Jurkat, Clone E6-1 (cell line): ENCODE measurements at places on chromosomes 13 and 19.

DNA sequence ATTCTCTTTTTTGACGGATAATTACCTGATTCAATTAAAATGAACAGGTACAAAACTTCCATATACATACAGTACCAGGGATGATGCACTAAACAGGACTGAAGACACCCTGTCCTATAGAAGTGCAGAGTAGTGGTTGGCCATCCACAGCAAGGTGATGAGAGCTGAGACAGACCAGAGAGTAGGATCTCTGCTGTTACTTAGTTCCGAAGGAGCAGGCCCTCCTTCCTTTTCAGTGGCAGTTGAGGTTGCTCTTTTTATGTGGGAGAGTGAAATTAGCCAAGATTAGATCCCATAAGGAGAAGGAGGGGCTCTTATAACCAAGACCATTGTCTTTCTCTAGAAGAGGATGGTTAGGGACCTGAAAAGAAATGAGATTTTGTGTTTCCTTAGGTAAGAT, 4.0 kb downstream of the PDS5B start:
- no peak for DNase-seq

DNA sequence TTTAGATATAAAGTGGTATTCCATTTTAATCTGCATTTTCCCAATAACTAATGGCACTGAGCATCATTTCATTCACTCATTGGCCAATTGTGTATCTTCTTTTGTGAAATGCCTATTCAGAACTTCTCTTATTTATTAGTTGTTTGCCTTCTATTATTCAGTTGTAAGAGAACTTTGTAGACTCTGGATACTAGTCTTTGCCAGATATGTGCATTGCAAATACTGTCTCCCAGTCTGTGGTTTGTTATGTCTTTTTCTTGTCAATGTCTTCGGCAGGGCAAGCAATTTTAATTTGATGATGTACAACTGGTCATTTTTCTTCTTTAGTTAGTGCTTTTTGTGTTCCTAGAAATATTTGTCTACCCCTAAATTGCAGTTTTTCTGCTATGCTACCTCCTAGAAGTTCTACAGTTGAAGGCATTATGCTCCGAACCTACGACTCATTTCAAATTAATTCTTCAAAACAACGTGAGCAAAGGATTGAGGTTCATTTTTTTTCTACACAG, 115.9 kb downstream of the TSHZ3 start:
- no peak for DNase-seq

DNA sequence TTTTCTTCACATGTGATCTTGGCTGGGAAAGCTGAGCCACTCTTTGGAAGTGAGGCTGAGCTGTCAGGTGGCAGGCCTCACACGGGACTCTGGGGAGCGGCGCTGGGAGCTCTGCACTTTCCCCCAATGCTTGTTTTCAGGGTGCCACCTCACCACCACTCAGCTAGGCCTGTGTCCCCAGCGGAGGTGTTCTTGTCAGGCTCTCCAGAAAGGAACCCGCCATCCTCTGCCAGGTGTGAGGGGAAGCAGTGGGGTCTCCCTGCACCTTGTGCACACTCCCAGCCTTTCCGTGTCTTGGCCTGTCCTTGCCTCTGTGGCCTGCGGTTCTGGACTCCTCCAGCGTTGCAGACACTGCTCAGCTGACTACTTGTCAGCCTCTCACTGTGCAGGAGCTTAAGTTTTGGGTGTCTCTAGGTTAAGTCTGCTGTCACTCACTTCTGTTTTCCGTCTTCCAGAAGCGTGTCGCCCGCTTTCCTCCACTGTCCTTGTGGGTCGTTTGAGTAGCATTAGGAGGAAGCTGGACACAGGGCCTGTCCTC, 51.9 kb downstream of the GGACT start:
- no peak for DNase-seq

GRCh38 chr19:49981603-49982593, 20.9 kb upstream of the SIGLEC11 start:
- no peak for DNase-seq

DNA sequence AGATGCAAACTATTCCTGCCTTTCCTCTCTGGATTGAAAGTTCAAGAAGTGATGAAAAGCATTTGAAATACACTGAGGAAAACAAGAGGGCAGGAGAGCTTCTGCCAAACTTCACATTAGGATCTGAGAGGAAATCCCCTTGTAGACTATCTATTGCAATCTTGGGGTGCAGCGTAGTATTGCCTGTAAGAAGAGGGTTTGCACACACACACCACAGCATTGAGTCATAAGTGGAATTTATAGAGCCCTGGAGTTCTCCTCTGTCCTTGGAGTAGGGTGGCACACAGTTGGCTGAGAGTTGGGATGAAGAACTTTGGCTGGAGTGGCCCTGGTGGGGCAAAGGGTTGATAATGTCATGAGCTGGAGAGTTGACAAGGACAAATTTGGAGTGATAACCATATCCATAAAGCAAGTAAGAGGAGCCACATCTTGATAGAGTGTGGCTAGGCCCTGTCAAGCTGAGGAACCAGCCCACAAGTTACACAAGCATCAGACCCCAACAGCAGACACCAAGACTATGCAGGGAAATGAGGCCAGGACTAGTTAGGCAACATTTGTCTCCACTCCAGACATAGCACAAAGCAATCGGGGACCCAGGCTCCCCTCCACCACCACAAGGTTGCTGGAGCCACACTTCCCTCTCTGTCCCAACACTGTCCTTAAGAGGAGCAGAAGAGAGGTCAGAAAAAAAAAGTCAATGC, 520.9 kb downstream of the KLF5 start:
- DNase-seq: no peak

DNA sequence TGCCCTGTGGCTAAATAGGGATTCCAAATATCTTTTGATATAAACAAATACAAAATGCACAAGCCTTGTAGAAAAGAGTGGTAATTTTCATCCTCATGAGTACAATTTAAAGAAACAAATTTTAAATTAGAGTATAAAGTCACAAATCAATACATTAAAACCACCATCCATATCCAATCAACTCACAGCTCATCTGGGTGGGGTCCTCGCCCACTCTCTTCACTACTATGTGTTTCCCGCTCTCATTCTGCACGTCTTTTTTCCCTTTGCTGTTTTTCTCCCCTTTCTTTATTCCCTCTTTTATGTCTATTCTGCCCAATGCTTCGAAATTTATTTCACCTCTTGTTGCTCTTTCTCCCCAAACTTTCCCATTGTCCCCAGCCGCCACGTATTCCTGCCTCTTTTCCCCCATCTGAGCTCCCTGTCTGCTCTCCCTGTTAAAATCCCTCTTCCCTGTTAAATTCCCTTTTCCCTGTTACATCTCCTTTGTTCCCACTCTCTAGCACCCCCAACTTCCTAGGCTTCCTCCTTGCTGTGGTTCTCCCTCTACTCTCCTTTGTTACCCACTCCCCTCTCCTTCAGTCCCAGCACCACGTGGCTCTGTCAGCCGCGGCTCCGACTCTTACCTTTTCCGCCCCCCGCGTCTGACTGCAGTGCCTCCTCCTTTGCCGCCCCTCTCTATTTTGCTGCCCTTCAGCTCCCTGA, 1.3 kb downstream of the ZNF616 start:
- peak; percentile 21 for DNase-seq

DNA sequence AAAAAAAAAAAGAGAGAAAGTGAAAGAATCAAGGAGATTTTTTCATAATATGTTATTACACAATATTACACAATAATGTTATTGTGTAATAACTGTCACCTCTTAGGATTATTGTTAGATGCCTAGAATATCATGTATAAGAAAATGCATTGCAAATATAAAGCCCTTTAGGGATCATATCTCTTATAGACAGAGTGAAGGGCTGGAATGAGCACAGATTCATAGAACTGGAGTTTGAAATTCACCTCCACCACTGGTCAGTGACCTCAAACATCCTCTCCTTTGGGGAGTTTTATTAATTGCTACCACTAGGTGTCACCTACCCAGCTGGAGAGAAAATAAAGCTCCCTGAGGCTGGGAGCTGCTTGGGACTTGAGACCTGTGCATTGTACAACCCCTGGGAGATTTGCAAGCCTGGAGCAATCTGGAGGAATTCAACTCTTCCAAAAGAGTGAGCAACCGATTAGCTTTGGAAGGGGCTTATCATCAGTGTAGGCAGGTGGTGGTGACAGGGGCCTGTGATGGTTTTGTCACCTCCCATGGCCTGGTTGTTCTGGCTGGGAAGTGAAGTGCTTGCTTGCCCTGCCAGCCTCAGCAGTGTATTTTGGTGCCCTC, 30.3 kb upstream of the FRY start:
- peak; percentile 12 for DNase-seq
